Stimulated activated CD8-positive, alpha-beta memory T cell treated with anti-CD3 and anti-CD28 coated beads, Interleukin-4, amount 100 ng/mL, for 4 hours (primary cell): ENCODE measurements at places on chromosomes 16 and 17.
A peak's percentile ranks its signal among the peaks of the same experiment; 100 is the strongest.

DNA sequence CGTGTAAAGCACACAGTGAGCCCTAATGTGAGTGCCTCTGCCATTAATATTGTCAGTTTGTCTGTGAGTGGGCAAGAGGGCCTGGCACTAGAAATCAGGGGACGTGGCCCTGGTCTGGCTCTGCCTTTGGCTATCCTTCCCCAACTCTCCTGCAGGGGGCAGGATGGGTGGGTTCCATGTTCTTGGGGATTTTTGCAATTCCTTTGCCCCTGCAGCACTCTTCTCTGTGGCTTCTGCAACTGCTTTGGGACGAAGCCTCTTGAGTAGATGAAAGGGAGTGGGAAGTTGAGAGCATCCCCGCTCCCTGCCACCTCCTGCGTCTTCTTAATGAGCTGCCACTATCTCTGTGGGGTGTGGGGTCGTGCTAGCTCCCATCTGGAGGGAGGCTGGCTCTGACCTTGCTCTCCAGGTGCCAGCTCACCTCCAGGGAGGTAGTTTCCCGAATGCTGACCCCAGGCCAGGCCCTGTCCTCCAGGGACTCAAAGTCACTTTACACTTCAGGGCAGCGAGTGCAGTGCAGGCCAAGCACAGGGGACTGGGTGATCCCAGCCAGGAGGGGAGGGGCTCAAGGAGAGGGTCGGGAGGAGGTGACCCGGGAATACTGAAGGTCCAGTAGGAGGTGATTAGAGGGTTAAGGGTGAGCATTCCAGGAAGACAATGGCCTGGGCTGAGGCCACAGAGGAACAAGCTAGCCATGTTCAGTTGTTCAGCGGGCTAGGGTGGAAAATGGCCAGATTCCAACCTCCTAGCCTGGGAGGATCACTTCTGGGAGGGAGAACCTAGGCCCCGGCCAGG lies 121.0 kb upstream of the NLRP1 start:
- no peak for DNase-seq

- DNase-seq: no peak
These were observed 171.1 kb downstream of the CDH11 start for GRCh38 chr16:64950731-64951130.

DNA sequence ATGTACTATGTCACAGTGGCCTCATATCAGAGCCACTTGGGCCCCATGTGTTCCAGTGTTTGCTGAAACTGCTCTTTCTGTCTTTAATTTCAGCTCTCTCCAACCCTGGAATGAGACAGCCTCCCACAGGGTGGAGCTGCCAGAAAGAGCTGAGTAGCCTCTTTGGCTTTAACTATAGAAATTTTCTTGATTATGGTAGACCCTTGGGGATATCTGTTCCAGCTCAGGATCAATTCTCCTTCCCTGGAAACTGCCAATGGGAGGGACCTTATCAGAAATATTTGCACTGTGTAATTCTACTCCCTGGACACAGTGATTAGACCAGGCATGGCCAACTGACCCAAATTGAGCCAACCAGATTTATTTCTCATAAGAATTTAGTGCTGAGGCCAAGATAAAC lies 39.0 kb upstream of the KDM8 start:
- DNase-seq: no peak

- DNase-seq: no peak
These were observed 17.4 kb upstream of the BRD7 start for GRCh38 chr16:50386139-50386538.

GRCh38 chr16:85541980-85542900 lies 70.9 kb upstream of the GSE1 start:
- no peak for DNase-seq

DNA sequence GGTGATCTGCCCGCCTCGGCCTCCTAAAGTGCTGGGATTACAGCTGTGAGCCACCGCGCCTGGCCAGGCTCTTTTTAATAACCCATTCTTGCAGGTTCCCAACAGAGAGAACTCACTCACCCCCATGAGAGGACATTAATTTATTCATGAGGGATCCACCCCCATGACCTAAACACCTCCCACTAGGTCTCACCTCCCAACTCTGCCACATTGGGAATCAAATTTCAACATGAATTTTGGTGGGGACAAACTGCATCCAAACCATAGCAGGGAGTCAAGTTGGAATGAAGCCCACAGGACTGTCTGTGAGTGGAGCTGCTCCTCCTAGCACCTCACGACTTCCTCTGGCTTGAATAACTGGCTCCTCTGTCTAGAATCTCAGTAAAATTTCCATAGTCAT lies 85.5 kb downstream of the WWP2 start:
- DNase-seq: no peak

DNA sequence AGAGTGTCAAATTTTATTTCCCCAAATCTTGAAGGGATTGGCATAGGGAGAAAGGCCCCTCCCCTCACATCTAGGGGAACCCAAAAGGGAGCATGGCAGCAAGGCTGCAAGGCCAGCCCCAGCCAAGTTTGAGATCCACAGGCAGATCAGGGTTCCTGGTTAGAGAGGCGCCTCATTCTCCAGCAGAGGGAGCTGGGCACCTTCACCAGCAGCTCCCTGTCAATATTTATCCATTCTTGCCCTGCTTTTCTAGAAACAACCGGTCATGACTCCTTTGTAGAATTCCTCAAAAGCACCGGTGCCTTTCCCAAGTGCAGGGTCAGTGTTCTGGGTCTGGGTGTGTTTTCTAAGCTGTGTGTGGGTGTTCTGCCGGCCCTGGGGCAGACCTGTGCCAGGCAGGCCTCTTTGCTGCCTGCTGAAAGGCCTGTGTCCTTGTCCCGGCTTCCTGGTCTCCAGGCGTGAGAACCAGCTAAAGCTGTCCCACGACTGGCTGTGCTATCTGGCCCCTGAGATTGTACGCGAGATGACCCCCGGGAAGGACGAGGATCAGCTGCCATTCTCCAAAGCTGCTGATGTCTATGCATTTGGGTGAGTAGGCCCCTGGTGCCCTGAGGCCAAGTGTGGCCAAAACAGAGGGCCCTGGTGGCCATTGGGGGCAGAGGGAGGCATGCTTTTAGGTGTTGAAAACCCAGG lies 21.2 kb upstream of the LGALS9 start:
- DNase-seq: no peak

- DNase-seq: peak; percentile 20
These were observed 74.8 kb upstream of the SMURF2 start for GRCh38 chr17:64736804-64737492.

DNA sequence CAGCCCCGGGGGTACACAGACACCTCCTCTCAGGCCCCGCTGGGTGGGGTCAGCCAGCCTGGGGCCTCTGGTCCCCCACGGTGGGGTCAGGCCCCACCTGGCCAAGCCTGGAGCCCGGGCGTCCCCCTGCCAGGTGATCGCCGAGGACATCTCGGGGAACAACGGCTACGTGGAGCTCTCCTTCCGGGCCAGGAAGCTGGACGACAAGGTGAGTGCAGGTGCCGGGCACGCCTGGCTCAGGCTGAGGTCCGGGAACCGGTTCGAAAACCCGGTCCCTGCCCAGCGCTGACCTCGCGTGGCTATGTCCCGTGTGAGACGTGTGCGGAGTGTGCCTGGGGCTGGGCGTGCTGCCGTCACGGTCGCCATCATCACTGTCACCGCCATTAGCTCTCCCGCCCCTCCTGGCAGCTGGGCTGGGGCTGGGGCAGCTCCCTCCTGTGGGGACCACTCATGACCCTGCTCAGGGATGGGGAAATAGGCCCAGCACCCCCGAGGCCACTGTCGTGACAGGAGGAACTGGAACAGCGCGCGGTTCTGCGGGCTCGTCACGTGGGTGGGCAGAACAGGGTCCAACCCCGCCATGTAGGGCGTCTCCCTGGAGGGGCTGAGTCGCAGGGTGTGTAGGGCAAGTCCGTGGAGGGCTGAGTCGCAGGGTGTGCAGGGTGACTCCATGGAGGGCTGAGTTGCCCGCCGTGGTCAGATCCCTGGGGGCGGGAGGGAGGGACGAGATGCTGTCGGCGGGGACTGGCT lies 8.5 kb downstream of the CPNE7 start:
- DNase-seq: no peak

DNA sequence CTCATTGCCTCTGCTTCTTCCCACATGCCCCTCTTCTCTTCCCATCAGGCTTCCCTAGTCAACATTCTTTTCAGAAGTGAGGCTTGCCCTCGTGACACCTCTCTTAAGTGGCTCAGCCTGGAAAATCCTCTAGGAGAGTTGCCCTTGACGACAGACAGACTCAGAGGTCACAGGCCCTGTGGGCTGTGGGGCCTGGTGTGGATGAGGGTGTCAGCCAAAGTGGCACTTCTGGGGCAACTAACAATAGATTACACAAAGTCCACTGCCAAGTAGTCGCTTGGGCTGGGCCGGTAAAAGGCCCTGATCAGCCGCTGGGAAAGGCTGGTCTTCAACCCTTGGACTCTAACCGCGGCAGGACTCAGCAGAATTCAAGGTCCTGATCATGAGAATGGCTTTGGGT lies 33.7 kb upstream of the METTL16 start:
- no peak for DNase-seq

- no peak for DNase-seq
These were observed 13.2 kb upstream of the NAGLU start for GRCh38 chr17:42522798-42523278.

DNA sequence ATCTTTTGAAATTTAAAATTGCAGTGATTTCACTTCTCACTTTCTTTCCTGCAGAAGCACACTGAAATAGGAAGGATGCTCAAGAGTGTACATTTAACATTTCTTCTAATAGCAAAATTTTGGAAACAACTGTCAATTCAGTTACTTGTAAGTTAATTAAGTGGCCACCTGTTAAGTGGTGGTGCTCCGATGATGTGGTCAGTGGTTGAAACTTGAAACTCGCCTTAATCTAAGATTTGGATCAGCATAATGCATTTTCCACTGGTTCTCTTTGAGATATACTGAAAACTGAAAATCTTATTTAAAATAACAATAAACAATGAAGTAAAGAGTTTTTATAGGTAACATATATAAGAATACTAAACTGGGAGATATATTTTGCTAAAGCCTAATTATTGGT lies 7.0 kb upstream of the MYH8 start:
- no peak for DNase-seq

GRCh38 chr17:1006054-1006453 lies 9.1 kb downstream of the TIMM22 start:
- DNase-seq: no peak

- DNase-seq: no peak
These were observed 61.9 kb downstream of the MGAT5B start for GRCh38 chr17:76930107-76930506.

GRCh38 chr17:36631022-36631421 lies 29.6 kb downstream of the MRM1 start:
- DNase-seq: no peak

- DNase-seq: no peak
These were observed at the start of gene TLCD2 for GRCh38 chr17:1709971-1710806. TLCD2 (minus strand) TSS chr17:1710377; CDS start chr17:1710242, 135 bp downstream.

GRCh38 chr16:76309639-76310335 lies 32.6 kb downstream of the CNTNAP4 start:
- no peak for DNase-seq

GRCh38 chr17:57010487-57010886 lies 32.6 kb downstream of the SCPEP1 start:
- no peak for DNase-seq

DNA sequence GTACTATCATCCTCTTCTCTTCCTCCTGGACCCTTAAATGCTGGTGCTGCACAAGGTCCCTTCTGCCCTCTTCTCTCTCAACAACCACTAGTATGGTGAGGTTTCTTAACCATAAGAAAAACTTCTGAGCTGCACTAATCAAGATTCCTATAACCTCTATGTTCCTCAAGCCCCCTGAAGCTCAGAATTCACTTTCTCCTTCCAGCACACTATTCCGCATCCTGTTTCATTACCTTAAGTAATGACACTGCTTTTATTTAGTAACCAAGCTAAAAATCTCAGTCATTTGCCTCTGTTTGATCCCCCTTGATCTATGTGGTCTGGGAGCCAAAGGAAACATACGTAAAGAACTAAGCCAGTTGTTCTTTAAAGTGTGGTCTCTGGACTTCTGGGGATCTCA lies 20.1 kb downstream of the KANSL1 start:
- no peak for DNase-seq

DNA sequence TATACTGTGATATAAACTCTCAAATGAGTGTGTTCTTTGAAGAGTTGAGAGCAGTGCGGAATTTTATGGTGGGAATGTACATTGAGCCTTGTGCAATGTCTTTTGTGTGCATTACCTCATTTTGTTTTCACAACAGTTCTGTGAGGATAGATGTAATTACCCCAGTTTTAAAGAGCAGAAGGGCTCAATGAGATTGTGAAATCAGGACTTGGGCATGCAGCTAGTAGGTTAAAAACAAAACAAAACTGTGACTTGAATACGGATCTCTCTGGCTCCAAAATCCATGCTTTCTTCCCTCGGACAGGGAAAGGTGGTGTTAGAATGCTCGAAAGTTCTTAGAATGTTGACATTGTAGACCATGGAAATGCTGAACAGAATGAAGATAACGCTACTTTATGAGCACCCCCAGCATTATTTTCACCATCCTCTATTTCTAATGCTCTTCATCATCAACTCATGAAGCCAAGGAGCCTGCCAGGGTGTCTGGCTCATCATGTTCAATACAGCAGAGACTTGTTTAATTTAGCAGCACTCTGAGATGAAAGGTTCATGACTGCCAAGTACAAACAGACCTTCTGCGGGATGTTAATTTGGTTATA lies 17.1 kb downstream of the MRTFB start:
- DNase-seq: no peak

- DNase-seq: no peak
These were observed 15.9 kb downstream of the JPH3 start for GRCh38 chr16:87618216-87618615.

DNA sequence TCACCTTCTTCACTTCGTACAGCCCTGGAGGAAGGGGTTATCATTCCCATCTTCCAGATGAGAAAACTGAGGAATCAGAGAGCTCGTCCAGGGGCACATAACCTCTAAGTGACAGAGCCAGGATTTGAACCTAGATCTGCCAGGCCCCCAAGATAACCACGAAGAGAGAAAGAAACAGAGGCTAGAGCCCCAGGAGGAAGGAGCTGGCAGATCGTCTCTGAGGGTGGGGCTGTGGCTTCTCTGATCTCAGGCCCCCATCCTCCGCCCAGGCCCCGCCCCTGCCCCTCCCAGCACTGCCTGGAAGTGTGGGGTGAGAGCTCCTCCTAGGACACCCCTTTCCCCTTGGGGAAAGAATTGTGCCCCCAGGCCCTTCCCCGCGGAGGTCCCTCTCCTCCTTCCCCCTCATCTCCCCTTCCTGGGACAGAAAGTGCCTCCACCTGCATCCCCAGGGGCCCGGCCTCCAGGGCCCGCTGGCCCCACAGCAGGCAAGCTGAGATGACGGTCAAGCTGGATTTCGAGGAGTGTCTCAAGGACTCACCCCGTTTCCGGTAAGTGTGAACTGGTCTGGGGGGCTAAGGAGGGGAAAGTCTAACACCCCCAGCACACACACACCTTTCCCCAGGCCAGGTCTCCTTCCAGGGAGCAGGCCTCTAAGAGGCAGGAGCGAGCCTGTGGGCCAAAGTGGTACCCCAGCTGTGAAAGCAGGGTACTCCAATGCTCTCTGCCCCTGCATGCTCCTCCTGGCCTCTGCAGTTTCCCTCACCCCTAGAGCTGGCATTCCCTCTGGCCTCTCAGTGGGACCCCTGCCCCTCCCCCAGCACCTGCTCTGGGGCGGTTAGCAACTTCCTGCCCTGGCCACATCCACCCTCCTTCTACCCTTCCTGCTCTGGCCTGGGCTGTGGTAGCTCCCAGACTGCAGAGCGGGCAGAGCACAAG lies at the start of gene ACAP1:
Gene ACAP1 (plus strand): TSS at position 290 of the 936 bp plus-strand sequence. CDS start 206 bp downstream, at position 496.
- peak; percentile 66 for DNase-seq

- DNase-seq: no peak
These were observed 1.3 kb upstream of the UBALD2 start for GRCh38 chr17:76263896-76264295.
